NCI-H446 (cell line): ENCODE measurements at places on chromosomes 6 and 20.
A peak's percentile ranks its signal among the peaks of the same experiment; 100 is the strongest.

DNA sequence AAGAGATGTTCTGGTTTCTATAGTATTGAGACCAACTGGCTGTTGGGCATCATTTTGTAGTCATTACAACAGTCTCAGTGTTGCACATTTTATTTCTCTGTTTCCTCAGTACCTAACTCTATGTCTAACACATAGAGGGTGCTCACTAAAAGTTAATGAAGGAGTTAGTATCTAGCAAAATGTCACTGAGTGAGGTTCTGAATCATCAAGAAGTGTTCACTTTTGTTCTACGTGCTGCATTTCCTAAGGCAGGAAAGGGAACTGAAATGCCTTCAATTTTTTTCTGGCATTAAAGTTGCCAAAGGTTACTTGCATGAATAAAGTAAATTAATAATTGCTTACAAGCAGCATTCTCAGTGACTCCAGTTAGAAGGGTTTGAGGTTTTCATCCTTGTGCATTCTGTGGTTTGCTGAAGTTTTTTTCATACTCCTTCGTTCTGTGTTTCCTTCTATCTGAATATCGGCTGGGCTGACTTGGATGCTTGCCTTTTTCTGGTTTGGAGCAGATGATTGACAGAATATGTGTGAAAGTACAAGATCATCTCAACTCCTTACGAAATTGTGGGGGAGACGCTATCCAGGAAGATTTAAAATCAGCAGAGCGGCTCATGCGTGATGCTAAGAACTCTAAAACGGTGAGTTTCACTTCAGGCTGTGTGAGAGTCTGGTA lies 114.5 kb upstream of the SCGN start:
- no peak for DNase-seq

- peak; percentile 16 for DNase-seq
Observed at GRCh38 chr20:44083220-44083933, 103.6 kb downstream of the JPH2 start.

DNA sequence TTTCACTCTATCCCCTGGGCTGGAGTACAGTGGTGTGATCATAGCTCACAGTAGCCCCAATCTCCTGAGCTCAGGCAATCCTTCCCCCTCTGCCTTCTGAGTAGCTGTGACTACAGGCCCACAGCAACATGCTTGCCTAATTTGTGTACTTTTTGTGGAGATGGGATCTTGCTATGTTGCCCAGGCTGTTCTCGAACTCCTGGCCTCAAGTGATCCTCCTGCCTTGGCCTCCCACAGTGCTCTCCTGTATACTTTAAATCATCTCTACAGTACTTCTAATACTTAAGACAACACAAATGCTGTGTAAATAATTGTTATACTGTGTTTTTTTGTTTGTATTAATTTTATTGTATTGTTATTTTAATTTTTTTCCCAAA lies 39.7 kb upstream of the FAM50B start:
- no peak for DNase-seq

GRCh38 chr6:149474108-149474935 lies 10.5 kb downstream of the ZC3H12D start:
- DNase-seq: no peak

- no peak for DNase-seq
Observed at GRCh38 chr6:153044295-153044694, 41.8 kb upstream of the MTRF1L start.

DNA sequence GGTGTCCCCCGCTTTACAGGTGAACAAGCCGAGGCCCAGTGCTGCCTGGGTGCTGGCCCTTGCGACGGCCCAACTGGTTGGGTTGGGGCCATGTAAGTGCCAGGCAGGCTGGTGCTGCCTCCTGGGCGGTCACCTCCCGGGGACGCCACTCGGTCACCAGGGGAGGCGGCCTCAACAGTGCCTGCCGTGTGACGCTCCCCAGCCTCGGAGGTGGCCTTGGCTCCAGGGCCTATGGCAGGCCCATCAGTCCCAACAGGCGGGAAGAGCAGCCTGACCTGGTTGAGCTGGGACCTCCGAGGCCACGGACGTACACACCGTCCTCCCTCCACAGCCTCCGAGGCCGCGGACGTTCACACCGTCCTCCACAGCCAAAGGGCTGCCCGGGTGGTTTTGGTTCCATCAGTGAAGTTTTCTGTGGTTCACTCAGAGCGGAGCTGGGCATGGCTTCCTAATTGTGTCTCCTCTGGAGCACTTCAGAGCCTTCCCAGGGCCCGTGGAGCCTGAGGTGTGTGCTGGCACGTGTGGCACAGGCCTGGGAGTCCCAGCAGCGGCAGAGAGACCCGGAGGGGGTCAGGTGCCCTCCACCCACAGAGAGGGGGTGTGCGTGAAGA lies 19.3 kb upstream of the SLCO4A1 start:
- no peak for DNase-seq

DNA sequence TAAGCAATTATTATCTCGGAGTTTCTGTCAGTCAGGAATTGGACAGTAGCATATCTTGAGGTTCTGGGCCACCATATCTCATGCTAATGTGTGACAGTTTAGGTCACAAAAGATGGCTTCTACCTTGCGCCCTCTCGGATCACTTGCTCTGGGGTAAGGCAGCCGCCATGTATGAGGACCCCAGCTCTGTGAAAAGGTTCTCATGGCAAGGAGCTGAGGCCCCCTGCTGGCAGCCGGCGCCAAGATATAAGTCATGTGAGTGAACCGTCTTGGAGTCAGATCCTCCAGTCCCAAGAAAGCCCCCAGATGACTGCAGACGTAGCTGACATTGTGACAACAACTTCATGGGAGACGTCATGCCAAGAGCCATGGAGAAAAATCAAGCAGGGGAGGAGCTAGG lies 670.8 kb downstream of the KIF16B start:
- DNase-seq: no peak

DNA sequence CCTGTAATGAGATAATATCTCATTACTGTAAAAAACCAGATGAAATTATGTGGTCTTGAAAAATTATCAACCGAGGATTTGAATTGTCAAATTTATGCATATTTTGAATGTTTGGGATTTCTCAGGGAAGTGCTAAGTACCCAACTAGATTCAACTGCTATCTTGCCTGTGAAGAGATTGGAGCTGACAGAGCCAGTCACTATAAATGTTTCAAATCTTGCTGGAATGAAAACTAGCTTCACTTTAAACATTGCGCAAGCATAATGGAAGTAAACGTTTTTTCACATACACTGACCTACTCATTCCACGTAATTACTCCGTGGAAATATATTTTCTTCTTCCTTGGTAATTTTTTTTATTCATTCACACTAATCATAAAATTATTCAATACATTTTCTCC lies 46.7 kb downstream of the TMEM170B start:
- DNase-seq: no peak

DNA sequence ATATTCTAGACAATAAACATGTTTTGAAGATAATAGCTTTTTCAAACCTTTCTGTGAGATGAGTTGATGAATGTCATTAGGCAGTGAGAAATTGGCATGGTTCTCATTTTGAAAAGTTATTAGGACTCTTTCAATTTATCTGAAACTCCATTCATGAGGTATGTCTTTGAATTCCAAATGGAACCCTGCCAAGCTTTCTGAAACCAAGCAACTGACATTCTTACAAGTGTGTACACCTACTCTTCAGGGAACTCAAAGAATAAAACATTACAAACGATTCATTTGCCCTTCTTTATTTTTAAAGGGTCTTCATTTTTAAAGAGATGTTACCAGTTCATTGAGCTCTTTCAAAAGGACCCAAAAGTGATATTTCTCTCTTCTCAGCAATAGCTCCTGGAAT lies 2.1 kb upstream of the TRDN start:
- no peak for DNase-seq

DNA sequence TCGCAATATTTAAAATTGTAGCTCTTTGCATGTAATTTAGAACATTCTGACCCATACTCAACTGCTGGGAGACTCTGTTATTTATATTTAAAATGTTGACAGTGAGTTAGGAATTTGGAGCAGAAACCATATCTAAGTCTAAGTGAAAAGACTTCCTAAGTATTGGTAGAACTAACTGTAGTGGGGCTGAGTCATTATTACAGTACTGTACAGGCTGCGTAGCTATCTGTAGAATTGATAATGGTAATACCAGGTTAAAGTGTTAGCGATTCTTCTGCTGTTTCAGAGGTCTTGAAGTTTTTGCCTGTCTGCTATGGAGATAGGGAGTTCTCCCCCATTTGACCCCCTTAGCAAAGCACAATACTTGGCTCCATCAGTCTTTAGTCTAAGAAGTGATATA lies 3.6 kb downstream of the TOP1 start:
- DNase-seq: no peak

GRCh38 chr6:166675736-166676135 lies 48.7 kb upstream of the RPS6KA2 start:
- no peak for DNase-seq

DNA sequence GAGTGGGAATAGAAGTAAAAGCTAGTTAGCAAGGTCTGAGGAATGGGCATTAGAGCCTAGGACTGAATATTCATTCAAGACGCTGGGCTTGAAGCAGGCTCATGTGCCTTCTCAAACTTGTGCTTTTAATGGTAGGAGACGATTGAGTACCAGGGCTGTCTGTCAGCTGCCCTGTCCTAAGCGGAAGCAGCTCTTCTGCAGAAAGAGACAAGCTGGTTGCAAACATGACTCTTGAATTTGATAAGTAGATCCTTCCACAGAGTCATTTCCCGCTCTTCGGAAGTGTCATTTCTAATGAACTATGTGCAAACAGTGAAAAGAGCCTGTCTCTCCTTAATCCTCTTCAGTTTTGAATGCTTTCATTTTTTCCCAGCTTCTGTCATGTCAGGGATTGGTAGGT lies 176.4 kb downstream of the TFAP2B start:
- no peak for DNase-seq

- DNase-seq: no peak
Observed at GRCh38 chr20:63067721-63068560, 61.2 kb upstream of the BHLHE23 start.

DNA sequence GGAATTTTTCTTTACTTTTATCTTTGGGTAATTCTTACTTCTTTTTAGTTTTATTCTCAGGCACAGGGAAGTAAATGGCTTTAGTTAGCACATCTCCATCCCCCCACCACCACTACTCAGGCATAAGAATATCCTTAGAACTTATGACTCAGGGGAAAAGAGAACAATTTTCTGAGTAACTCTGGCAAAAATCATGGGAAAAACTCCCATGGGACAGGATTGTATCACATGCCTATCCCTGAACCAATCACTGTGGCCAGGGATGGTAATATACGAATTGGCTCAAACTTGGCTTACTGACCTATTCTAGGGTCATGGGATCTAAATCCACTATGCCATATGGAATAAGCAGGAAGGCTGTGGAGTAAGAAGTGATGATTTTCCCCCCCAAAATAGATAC lies 339.1 kb downstream of the BTBD3 start:
- no peak for DNase-seq

DNA sequence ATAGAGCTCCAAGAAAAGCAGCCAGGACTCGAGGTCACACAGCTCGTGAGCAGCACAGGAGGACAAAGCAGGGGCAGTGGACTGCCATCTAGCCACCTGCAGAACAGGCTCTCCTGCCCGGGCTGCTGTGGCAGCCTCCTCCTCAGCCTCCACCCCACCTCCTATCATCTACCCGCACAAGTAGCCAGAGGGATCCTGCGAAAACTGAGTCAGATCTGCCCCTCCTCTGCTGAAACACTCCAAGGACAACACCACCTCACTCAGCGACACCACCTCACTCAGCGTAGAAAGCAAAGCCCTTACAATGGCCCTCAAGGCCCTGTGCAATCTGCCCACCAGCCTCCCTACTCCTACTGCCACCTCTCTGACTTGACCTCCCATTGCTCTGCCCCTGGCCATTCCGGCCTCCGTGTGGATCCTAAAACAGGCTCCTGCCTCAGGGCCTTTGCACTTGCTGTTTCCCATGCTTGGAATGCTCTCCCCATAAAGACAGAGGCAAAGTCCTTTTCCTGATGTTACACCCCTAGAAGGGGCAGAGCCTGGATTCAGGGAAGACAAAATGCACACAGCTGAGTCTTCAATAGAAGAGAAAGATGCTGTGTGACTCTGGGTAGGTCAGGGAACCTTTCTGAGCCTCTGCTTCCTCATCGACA lies 19.3 kb downstream of the PREX1 start:
- no peak for DNase-seq

DNA sequence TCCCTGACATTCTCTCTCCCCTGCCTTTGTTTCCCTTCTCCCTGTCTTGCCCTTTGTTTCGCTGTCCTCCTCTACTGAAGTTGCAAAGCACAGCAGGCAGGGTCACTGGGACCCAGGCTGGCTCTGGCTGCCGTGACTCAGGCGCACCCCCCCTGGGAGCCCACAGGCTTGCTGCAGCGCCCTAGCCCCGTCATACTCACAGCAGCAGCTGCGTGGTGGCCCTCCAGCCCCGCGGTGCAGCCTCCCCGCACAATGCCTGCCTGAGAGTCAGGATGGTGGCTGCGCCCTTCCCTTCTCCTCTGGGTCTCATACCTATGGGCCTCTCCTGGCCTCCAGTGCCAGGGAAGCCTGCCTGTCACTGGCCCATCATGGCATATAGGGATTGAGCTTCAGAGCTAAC lies 41.7 kb downstream of the TXNDC5 start:
- no peak for DNase-seq

GRCh38 chr20:50601511-50602431 lies 89.6 kb downstream of the RIPOR3 start:
- no peak for DNase-seq

DNA sequence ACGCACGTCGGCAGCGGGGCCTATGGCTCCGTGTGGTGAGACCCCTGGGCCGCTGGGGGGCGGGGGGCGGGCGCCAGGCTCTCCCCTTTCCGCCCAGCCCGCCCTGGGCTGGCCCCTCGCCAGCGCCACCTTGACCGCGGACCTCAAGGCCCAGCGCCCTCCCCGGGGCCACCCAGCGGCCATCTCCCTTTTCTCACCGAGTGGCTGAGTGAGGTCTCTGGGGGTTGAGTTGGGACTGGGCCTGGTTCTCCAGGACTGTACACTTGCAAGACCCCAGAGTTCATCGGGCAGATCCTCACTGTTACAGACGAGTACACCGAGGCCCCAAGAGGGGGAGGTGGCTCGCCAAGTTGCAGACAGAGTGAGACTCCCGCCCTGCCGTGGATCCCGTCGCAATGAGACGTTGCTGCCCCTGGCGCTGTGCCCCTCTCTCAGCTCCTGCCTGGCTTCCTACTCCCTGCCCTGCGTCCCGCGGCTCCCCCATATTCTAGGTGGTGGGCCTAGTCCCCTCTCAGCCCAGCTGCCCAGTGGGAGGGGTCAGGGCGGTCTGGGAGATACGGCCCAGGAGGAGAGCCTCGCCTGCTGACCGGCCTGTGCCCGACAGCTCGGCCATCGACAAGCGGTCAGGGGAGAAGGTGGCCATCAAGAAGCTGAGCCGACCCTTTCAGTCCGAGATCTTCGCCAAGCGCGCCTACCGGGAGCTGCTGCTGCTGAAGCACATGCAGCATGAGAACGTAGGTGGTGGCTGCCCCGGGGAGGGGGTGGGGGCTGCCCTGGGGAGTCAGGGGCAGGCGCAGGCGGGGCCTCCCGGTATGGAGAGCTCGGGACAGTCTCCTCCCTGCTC lies 576 bp downstream of the MAPK13 start:
- no peak for DNase-seq

- DNase-seq: no peak
Observed at GRCh38 chr20:10357974-10358373, 76.0 kb downstream of the MKKS start.

- DNase-seq: no peak
Observed at GRCh38 chr20:37326666-37327065, 19.3 kb upstream of the SRC start.
